Stimulated activated CD8-positive, alpha-beta memory T cell treated with anti-CD3 and anti-CD28 coated beads, Interleukin-4, amount 100 ng/mL, for 24 hours (primary cell): ENCODE measurements at places on chromosomes 3 and 15.

DNA sequence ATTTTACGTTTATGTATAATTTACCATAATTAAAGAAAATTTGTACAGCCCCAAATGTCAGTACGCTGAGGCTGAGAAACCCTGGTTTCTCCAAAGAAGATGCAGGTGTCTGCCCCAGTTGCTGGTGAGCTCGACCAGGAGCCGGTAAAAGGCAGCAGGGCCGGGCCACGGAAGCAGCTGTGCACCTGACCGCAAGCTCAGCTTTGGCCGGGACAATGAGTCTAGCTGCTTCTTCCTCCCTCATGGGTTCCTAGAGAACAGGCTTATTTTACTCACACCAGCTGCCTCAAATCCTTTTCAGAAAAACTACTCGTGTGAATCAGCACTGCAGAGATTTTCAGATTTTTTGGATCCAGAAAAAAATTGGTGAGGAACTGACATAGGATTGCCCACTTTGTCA is 18.0 kb upstream of the ZXDC start:
- no peak for DNase-seq

GRCh38 chr3:120449701-120450599 is 842 bp downstream of the FSTL1 start:
- no peak for DNase-seq

DNA sequence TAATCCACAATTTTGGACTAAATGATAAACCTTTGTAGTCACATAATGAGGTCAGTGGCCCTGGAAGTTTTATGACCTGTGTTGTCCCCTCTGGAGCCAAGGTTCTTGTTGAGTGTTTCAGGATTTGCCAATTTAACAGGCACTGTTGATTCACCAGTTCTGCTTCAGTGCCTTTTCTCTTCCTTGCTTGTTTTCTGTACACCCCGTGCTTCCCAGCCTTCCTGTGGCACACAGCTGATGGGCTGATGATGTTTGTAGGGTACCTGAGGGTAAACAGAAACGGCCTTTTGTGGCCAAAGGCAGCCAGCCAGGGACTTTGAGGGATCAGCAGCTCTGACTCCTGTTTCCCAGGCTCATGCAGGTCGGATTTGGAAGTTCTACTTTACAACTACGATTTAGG is 13.3 kb downstream of the GYG1 start:
- DNase-seq = no peak

- DNase-seq = no peak
These were observed 23.1 kb upstream of the EIF4A2 start for GRCh38 chr3:186760141-186760833.

- DNase-seq = no peak
These were observed 71.3 kb downstream of the NUP210 start for GRCh38 chr3:13348661-13349396.

DNA sequence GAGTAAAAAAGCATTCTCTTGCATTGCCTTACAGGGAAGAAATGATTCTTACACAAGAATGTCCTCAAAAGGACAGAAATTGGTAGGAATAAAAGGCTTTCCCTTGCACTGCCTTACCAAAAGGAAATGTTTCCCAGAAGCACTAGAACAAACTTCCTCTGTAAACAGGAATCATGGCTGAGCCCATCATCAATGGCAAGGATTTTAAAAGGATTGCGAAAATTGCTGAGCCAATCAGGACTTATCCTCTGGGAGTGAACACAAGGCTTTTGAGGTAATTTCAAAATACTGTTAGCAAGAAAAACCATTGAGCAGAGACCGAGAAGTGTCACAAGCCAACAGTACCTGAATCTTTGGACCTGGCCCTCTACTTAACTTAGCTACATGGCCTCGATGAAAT is 897.3 kb downstream of the ROBO1 start:
- DNase-seq = no peak

DNA sequence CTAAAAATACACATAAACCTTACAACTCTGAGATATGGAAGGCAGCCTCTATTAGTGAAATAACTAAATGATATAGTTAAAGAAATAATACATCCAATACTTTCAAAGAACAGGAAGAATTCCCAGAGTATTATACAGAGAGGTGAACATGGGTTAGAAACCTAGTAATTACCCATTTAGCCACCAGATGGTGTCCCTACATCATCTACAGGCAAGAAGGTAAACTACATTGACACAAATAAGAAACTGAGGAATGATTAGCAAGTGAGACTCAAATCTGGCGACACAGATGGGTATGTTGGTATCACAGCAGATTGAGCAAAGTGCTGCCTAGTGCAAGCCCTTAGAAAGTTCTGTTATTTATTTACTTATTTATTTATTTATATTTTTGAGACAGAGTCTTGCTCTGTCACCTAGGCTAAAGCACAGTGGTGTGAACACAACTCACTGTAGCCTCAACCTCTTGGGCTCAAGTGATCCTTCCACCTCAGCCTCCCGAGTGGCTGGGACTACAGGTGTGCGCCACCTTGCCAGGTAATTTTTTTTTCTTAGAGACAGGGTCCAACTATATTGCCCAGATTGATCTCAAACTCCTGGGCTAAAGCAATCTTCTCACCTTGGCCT is 28.2 kb downstream of the NEK4 start:
- DNase-seq = no peak

DNA sequence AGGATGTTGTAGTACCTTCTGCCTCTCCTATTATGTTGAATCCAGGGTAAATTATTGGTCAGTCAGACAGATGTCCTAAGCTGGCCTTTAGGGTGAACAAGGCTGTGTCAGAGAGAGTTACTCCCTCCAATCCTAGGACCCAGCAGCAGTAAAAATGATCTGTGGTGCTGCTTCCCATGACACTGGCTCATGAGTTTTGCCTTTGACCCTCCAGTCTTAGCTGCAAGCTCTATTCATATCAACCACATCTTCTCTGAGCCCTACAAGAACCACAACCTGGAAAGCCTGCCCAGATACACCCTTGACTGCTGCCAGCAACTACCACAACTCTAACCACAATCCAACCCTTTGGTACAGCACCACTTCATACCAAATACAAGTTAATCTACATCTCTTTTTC is 27.2 kb upstream of the PHLDB2 start:
- no peak for DNase-seq

DNA sequence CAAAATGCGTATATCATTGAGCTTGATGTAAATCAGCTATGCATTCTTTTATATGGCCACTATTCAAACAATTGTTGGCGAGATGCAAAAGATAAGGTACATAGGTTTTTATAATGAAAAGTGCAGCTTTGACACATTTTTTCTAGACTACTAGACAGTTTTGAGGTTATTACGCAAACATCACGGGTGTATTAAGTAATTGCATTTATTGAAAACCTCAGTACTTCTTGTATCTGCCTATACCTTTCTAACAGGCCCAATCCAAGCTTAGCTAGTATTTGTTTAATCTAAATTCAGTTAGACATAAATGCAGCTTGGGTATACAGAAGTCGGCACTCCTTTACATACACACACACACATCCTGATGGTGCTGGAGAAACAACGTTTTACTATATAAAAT is 2.7 kb downstream of the SPESP1 start:
- no peak for DNase-seq

DNA sequence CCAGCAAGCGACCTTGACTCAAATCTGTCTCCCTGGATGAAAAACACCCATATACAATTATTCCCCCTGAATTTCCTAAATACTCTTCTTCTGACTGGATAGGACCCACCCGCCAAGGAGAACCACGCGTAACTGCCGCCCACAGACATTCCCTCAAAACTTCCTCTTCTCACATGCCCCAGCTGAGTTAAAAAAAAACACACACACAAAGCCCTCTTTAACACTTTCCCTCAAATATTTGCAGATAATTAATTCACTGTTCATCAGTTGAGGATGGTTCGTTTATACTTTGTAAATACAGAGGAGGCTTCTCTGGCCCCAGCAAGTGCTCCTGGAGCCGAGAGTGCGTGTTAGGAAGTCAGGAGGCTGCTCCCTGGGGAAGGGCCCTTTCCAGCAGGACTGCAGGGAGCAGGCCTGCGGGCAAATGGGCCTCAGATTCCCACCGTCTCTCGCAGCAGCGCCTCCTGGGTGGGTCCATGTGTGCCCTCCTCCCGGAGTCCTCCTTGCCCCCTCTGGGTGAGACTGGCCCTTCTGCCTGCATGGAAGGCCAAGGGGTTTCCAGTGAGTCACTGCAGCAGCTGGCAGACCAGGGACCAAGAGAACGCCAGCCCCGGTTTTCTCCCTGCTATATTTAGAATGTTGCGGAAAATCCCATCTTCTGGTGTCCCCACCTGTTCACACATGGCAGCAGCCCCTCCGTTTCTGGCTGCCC is 46.8 kb downstream of the MGLL start:
- no peak for DNase-seq

DNA sequence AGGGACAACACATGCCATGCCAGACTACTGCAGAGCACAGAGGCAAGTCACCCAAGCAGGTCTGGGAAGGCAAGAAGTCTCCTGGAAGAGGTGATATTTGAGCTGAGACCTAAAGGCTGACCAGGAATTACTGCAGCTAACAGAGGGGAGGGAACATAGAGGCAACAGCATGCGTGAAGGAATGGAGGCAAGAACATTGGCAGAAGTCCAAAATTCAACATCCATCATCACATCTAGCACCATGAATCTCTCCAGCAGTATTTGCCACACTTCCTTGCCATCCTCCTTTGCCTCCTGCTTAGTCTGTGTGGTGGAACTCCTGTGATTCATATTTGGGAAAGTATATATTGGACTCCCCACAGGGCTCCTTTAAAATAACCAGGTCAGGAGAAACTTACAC is 870 bp upstream of the TSEN2 start:
- DNase-seq = no peak
